ENCODE measurements at places on chromosomes 11 and 22.

- no peak for DNase-seq
These were observed 5.7 kb downstream of the FTH1 start for GRCh38 chr11:61961570-61962212.

DNA sequence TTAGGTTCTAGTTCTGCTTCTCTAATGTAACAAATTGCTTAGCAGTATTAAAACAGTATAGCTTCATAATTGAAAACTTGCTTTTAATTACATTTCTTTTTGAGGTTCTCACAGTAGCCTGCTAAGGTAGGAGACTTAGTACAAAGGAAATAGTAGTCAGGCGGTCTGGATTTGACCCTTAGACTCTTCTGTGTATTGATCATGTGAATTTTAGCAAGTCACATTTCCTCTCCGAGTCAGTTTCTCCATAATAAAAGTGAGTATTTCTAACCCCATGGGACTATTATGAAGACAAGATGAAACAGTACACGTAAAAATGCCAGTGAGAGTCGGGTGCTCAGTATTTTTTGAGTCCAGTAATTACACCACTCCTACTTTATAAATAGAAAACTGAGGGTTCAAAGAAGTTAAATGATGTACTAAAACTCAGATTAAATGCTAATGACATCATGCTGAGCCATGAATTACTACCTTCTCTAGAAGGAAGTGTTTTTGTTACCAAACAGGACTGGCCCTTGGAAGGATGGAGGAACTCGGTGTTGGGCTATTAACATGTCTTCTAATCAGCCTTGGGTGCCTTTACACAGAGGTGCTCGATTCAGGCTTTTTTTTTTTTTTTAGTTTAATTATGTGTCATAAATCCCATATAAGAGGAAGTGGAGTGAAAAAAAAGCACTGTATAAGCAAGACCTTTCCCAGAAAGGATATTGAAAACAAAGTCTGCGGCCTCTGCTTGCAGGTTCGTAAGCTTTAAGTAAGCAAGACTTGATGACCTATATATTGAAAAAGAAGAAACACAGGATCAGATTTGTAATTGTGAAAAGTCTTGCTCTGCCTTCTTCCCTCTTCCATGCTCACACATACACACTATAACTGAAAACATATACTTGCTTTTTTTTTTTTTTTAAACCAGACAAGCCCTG lies 109.0 kb downstream of the EMSY start:
- no peak for DNase-seq

DNA sequence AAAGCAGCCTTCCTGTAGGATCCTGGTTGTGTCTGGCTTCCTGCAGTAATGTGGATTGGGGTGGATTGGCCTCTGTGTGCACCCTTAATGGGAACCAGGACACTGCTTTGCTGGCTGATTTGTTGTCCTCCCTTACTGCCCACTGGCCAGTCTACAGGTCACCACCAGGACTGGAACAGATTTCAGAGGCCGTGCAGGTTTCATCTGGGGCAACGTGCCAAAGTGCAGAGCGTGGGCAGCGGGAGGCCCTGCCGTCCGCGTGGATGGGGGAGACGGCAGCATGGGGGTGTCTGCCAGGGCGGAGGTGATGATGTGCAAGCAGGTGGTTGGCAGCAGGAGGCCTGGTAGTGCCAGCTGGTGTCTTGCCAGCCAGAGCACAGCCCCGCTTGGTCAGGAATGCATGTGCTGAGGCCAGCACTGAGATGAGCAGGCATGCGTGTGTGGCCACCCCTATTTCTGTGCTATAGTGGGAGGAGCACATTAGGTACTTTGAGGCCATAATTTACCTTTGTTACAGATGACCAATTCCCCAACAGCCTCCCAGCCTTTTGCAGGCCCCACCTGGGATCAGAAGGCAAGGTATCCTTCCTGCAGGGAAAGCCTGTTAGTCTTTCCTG lies 24.3 kb downstream of the BCR start:
- DNase-seq: no peak

DNA sequence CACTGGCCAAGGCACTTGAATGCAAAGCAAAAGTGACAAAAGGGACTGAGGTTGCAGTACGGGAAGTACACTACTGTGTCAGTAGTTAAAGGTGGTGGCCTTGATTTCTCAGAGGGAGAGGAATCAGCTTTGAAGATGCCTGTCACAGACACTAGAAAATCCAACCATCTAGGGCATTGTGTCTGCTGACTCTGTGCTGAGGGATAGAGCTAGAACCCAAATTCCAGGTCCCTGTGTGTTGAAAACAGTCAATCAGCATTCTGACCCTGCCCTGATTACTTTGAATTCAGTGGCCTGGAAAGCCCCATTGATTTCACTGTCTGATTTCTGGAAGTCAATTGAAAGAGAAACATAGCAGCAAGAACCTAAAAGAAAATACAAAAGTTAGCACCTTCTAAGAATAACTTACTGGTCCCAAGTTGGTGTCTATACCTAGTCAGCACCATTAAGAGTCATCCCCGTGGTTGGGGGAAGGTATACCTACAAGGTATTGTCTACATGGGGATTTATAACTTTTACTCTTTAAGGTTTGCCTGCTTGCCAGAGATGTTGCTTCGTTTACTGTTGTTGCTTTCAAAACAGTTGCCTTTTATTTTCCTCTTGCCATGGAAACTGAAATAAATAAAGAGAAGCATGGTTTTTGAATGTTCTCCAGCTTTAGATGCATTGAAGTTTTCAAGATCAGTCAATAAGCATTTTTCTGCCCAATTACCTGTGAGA lies 97.3 kb downstream of the PDHX start:
- no peak for DNase-seq

Measured in endothelial cell (in vitro differentiated cells).